ENCODE measurements at places on chromosomes 16 and 17.

GRCh38 chr16:75742424-75743047 lies 16.2 kb upstream of the CPHXL start:
- no peak for DNase-seq

DNA sequence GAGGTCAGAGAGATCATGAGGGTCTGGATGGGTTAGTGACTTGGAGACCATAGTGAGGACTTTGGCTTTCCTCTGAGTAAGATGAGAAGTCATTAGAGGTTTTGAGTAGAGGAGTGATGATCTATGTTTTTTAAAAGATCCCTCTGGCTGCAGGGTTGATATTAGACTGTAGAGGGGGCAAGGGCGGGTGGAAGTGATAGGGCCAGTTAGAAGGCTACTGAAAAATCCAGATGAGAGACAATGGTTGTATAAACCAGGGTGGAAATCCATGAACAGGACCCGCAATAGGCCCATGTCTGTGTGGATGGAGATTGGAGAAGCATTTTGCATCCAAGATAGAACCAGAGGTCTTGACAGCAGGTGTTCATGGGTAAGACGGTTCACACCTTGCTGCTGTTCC lies 9.8 kb downstream of the ITGAL start:
- DNase-seq = no peak

GRCh38 chr17:33506889-33507650 lies 214.0 kb upstream of the ASIC2 start:
- no peak for DNase-seq

GRCh38 chr17:41793784-41794539 lies 7.5 kb upstream of the JUP start:
- no peak for DNase-seq

- no peak for DNase-seq
Measured at GRCh38 chr16:75653922-75654321, 6.3 kb downstream of the TERF2IP start.

DNA sequence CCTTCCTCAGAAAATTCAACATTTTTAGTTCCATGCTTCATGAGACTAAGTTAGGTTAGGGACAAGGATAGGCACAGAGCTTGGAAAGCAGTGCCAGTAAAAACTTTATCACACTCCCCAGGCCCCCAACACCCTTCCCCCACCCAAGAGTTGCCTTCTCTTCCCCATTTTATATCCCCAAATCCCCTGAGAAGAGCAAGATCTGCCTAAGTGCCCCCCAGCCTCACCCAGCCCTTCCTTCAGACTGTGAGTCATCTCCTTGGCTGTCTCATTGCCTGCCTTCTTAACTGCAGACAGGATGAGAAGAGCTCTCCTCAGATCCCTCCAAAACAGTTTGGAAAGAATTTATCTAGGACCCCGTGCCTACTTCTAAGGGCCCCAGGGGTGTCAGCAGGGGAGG lies 55.8 kb downstream of the NEUROD2 start:
- no peak for DNase-seq

Measured in stimulated activated CD4-positive, alpha-beta T cell treated with anti-CD3 and anti-CD28 coated beads, TNF-alpha, amount 100 ng/mL, for 4 hours (primary cell).